ENCODE measurements at places on chromosomes 2 and 18.

DNA sequence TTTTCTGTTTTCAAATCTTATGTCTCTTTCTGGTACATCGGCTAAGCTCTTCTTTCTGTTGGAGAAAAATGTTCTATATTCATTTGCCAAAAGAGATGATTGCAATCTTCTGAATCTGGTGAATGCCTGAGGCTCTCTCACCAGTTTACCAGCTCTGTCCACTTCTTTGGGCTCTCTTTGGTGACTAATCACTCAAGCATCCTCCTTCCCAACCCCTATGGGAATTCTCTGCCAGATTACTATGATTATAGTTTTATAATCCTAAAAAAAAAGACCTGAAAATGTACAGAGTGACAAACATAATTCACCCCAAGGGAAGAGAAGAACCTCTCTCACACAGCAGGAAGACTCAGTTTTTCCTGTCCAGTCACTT is 187.3 kb downstream of the CAMKMT start:
- DNase-seq = peak; percentile 77

- no peak for DNase-seq
These were observed 79.2 kb upstream of the IL1R2 start for GRCh38 chr2:101912545-101912944.

GRCh38 chr2:7609974-7610373 is 692.8 kb downstream of the RNF144A start:
- DNase-seq = no peak

GRCh38 chr2:85731606-85732005 is 22.2 kb upstream of the ATOH8 start:
- DNase-seq = no peak

DNA sequence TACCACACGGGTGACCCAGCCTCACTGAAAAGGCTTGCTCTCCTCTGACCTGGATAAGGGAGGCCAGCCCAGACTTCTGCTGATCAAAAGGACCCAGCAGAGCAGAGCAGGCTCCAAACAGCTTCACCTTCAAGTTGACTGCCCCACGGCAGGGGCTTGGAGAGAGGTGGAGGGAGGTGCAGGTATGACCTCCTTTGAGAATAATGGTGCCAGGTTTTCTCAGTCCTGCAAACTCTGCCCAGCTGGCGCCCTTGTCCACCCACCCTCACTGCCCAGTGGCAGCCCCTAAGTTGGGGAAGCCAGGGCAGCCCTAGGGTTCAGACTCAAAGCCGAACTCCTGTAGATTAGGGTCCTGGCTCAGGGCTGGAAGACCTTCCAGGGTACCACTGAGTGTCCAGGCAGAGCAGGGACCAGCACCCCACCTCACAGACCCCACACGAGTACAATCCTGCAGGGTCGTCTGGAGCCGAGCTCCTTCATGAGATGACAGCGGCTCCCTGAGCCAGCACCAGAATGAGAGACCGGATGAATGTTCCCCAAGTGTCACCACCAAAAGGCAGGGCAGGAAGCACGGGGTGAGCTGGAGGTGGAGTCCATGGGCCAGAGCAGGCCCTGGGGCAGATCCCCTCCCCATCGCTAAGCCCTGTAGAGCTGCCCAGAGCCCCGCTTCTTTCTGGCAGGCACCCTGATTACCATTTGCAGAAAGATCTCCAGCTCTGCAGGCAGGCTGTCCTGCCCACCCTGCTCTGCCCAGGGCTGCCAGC is 3.6 kb upstream of the GPC1 start:
- no peak for DNase-seq

DNA sequence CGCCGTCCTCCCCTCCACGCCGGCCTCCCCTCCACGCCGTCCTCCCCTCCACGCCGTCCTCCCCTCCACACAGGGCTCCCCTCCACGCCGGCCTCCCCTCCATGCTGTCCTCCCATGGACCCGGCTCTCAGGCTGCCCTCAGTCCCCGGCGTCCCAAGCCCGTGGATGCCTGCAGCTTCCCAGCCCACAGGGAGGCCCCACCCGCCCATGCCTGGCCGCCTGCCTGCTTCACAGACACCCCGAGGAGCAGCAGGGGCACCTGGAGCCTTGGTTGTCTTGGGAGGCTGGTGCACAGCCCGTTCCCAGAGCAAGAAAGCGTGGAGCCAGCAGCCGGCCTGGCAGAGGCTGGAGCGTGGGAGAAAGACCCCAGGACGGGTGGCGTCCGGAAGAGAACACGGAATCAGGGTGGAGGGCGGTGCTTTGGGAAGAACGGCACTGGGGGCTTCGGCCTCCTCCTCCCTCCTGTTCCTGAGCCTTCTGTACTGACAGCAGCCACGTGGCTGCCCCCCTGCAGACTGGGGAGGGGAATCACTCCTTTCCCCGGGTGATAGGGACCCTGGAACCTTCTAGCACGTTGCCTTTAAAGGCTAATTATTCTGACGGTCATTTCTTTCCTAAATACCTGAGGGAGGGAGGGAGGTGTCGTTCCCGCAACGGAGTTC is 26.2 kb upstream of the KCNG2 start:
- DNase-seq = no peak

DNA sequence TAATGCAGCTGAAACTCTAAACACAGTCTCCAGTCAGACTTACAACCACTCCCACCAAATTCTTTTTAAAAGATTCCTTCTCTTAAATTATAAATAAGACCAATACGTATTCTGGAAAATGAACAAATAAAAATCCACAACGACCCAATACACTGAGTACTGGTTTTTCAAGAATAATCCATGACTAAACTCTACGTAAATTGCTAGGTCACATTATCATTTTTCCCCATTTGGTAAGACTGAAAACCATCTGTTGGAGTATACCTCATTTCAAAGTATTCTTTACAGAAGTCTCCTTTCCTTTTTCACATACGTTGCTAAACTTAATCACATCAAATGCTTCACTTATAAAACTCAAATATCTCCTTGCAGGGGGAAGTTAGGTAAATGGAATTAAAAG is 6.0 kb downstream of the ZNF516 start:
- DNase-seq = no peak

GRCh38 chr2:43572244-43572643 is 23.6 kb downstream of the THADA start:
- DNase-seq = no peak

GRCh38 chr18:22547807-22548561 is 130.3 kb upstream of the CTAGE1 start:
- no peak for DNase-seq

GRCh38 chr18:51603551-51603950 is 406.1 kb upstream of the MEX3C start:
- DNase-seq = no peak

DNA sequence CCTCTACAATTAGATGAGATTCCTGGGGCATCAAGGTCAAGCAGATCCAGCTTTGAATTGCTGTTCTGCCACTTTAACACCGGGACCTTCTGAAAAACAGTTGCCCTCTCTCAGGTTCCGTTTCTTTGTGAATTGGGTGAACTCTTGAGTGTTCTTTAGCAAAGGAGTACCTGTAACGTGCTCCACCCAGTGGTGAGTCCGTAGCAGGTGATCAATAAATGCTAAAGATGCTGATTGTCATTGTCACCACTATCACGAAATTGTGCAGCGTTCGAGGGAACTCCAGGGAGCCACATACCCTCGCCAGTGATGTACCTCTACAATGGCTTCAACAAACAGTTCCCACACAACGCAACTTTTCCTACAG is 81.9 kb downstream of the TCF7L1 start:
- no peak for DNase-seq

GRCh38 chr18:56470406-56471351 is 167.7 kb downstream of the TXNL1 start:
- DNase-seq = no peak

DNA sequence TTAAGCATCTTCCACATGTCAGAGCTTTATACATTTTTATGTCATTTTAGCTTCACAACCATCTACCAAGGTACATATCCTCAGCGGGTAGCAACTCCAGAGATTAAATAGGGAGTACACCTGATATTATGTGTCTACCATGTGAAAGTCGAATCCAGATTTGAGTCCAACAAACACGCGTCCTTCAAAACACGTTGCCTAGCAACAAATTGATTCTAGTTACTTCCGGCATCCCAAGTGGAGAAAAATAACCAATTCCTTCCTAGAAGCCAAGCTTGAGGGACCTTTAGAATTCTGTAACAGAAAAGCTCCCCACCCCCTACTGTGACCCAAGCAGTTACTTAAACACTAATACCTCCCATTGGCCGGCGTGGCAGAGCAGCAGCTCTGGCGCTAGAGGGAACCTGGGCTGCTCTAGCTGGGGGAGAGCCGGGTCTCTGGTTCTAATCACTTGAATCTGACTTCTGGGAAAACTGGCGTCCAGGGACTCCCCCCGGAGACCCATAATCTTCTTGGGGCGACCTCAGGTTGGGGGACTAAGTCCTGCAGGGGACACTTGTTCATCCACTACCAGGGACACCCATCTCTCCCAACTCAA is at the start of gene ERICH2:
Gene ERICH2 (plus strand): TSS at position 371 of the 598 bp plus-strand sequence. CDS start 304 bp downstream, outside the sequence.
- DNase-seq = peak; percentile 20

GRCh38 chr2:48398285-48399002 is 131.5 kb upstream of the STON1 start:
- DNase-seq = no peak

- no peak for DNase-seq
These were observed 1.3 kb downstream of the OSBPL6 start for GRCh38 chr2:178195390-178196166.

DNA sequence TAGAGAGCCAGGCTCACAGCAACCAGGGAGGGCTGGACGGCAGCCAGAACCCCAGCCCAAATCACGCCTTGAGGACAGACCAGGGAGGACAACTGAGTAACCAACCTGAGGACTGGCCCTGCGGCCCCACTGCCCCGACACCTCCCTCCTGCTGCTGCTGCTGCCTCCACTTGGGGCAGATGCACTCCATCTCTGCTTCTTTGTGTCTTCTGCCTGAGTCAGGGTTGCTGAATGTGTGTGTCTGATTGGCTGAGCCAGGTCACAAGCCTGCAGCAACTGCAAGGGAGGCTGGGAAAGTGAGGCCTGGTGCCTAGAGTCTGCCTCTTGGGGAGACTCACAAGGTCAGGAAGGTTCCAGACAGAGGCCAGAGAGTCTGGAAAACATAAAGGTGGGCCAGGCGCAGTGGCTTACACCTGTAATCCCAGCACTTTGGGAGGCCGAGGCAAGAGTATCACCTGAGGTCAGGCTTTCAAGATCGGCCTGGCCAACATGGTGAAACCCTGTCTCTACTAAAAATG is 83.4 kb downstream of the ZFP36L2 start:
- DNase-seq = no peak

DNA sequence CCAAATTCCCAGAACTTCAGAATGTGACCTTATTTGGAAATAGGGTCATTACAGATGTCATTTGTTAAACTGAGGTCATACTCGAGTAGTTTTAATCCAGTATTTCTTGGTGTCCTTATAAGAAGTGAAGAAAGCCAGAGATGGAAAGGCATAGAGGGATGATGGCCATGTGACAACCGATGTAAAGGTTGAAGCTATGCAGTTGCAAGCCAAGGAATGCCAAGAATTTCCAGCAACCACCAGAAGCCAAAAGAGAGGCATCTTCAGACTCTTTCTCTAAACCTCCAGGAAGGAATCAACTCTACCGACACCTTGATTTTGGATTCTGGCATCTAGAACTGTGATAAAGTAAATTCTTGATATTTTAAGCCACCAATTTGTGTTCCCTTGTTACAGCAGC is 242.2 kb downstream of the CDH20 start:
- DNase-seq = no peak

DNA sequence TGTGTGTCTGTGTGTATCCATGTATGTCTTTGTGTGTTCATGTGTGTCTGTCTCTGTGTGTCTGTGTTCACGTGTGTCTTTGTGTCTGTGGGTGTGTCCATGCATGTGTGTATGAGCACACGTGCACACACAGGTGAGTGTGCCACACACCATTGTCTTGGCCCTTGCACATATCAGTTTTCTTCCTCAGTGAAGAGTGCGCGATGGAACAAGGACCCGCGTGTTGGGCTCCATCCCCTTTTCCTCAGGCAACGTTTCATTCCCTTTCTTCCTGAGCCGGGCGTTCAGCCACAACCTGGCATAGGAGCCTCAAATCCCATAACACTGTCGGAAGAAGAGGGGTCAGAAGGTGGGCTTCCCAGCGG is 74.3 kb downstream of the PTGR3 start:
- no peak for DNase-seq

GRCh38 chr2:119245076-119245840 is 21.6 kb downstream of the STEAP3 start:
- DNase-seq = no peak

- no peak for DNase-seq
These were observed 75.6 kb upstream of the MAPRE2 start for GRCh38 chr18:34965566-34965965.

DNA sequence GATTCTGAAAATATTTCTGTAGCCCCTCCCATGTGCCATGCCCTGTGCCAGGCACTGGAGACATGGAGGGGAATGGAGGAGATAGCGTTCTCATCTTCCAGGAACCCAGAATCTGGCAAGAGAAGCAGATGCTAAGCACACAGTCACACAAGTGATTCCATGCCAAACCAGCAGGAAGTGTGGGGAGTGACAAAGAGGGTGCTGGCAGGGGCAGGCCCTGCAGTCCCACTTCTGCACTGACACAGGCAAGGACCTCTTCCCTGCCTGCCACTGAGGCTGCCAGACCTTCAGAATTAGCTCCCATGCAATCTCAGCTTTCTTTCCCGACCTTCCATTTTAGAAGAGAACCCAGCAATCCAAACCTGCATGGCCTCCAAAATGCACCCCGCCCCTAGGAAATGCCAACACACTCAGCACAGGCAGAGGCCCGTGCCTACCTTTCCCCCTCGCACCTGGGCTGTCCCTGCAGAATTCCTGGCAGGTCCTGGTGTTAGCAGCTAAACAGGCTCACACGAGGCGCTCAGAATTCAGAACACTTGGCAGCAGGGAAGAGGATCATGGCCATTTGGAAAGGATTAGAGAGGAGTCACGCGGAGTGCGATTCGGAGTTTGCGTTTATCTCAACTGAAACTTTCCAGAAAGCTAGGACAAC is 155.3 kb downstream of the MSH2 start:
- no peak for DNase-seq

GRCh38 chr2:236938126-236938525 is 147.6 kb upstream of the COPS8 start:
- DNase-seq = no peak

- no peak for DNase-seq
These were observed 226.9 kb upstream of the DTNA start for GRCh38 chr18:34483198-34483597.

DNA sequence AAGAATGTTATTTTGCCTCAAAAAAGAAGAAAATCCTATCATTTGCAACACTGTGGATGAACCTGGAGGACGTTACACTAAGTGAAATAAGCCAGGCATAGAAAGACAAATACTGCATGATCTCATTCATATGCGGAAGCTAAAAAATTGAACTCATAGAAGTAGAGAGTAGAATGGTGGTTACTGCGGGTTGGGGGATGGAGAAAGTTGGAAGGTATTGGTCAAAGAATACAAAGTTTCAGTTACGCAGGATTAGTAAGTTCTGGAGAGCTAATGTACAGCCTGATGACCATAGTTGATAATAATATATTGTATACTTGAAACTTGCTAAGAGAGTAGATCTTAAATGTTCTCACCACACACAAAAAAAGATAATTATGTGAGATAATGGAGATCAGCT is 5.0 kb upstream of the GALNT5 start:
- no peak for DNase-seq

GRCh38 chr2:122163617-122164016 is 408.2 kb downstream of the TSN start:
- DNase-seq = no peak

DNA sequence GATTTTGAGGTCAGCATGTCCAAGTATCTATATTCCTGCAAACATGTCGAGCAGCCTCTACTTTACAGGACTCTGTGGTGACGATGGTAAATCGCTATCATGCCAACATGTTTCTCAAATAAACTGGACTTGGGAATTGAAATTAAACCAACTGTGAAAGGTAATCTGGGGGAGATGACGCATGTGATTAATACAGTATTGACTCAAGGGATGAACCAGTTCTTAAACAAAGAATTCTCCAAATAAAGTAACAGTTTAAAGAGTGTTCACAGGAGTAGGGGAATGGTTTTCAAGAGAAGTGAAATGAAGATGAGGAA is 54.3 kb downstream of the THUMPD2 start:
- DNase-seq = no peak
